Activated T-helper 1 cell treated with anti-CD3 and anti-CD28 coated beads, Interleukin-2, amount 50 U/mL, for 16 hours (primary cell): ENCODE measurements at places on chromosomes 4 and X.

- no peak for DNase-seq
Observed at GRCh38 chr4:48944252-48944651, 37.7 kb upstream of the OCIAD2 start.

GRCh38 chr4:8320386-8320750, 50.8 kb downstream of the HTRA3 start:
- no peak for DNase-seq

DNA sequence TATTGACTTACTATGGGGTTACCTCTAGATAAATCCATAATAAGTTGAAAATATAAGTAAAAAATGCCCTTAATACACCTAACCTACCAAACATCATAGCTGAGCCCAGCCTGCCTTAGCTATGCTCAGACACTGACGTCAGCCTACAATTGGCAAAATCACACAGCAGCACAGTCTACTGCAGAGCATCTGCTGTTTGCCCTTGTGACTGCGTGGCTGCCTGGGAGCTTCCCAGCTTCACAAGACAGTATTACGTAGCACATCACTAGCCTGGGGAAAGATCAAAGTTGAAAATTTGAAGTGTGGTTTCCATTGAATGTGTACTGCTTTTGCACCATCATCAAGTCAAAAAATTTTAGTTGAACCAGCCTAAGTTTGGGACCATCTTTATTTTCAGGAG, 8.8 kb downstream of the HTT-AS start:
- DNase-seq = no peak

- no peak for DNase-seq
Observed at GRCh38 chrX:124502166-124502565, 155.8 kb downstream of the SH2D1A start.

- no peak for DNase-seq
Observed at GRCh38 chrX:132883358-132883915, 75.0 kb downstream of the HS6ST2 start.

GRCh38 chr4:158814636-158815330, 46.0 kb downstream of the FNIP2 start:
- no peak for DNase-seq

DNA sequence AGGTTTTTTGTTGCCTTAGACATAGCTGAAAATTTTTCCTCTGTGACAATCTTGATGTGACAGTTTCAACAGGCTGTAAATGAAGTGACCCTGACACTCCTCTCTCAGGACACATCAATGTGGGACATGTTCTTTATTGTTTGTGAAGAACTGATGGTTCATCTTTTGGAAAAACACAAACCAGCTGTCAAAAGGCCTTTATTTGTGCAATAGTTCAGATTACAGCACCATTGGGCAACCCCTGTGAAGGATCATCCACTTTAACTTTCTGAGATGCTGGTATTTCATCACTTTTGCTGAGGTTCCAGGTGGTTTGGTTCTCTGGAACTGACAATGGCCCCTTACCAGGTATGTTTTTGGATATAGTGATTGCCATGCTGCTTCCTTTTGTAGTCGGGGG, 40.3 kb downstream of the OSTC start:
- DNase-seq = no peak

DNA sequence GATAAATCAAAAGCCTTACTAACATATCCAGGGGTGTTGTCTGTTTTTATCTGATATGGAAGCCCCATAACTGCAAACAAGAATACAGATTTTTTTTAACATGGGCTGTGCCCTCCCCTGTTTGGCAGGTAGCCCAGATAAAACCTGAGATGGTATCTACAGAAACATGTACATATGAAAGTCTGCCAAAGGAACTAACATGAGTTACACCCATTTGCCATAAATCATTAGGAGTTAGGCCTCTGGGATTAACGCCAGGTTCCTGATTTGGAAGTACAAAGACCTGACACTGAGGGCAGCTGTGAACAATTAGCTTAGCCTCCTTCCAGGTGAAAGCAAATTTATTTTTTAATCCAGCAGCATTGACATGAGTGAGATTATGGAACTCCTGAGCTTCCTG, 264.3 kb downstream of the TECRL start:
- DNase-seq = no peak

DNA sequence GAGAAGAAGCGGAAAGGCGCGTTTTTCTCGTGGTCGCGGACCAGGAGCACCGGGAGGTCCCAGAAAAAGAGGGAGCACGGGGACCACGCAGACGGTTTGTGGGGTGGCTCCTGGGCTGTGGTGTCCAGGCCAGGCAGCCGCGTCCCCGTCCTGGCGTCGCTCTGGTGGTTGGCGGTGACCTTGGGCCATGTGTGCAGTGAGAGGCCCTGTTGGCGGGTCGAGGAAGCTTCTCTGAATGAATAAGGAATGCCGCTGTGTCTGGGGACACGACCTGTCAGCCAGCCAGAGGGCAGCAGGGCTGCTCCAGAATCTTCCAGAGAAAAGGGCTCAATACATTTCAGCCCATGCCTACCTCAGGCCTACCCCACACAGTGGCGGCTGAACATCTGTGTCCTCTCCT, 24.3 kb upstream of the HGFAC start:
- no peak for DNase-seq

- DNase-seq = no peak
Observed at GRCh38 chrX:69133921-69134542, 31.2 kb downstream of the PJA1 start.

GRCh38 chr4:156710365-156711192, 261.0 kb downstream of the PDGFC start:
- no peak for DNase-seq

GRCh38 chr4:178553201-178553600, 1111.0 kb upstream of the AGA start:
- no peak for DNase-seq

DNA sequence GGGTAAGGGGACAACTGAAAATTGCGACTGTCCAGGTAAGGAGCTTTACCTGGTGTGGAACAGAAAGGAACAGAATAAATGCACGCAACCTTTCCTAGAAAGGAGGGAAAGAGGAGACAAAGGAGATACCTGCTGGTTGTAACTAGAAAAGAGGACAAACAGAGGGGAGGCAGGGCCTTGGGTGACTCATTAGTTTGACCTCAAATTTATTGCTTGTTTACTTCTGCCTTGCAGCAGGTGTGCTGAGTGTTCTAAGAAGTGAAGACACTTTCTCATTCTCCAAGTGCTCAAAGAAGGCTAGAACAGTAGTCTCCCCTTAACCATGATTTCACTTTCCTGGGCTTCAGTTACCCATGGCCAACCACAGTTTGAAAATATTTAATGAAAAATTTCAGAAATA, 123.1 kb upstream of the BOD1L1 start:
- no peak for DNase-seq

DNA sequence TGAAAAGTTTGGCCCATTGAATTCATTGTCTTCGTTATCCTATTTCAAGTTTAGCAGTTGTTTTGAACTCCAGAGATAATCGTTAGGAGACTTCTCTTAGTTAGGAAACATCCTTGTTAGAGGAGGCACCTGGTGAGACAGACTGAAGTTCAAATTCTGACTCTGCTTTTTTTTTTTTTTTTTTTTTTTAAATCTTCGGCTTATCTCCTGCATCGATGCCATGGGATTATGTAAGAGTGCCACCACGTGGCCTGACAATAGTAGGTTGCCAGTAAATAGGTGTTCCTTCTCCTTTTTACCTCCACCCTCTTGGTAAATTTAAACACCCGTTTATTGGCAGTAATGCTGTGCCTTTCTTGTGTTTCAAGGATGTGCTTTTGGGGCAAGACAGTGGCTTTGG, 149.3 kb downstream of the SOWAHB start:
- no peak for DNase-seq

GRCh38 chr4:57719456-57719855, 609.3 kb upstream of the IGFBP7 start:
- no peak for DNase-seq

DNA sequence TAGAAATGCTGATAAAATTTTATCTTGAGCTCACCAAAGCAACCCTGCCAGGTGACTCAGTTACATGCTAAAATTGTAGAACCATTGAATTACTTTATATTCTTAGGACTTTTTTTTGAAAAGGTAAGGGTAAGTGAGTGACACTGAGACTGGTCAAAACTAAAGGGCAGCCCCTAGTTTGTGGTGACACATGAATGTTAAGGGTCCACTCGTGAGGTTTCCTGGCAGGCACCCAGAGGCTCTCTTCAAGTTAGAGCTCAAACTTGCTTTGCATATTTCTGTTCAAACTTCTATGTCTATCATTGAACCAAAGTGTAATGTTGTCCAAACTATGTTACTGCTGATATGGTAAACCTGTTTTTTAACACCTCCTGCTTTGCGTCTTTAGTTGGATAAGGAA, 30.5 kb downstream of the TMPRSS11D start:
- no peak for DNase-seq
